ENCODE measurements at places on chromosomes 12 and 14.

GRCh38 chr12:93173178-93173957 lies 204.4 kb upstream of the NUDT4 start:
- DNase-seq = no peak

GRCh38 chr14:54299410-54300363 lies 97.1 kb upstream of the CDKN3 start:
- no peak for DNase-seq

- DNase-seq = peak; percentile 29
Measured at GRCh38 chr14:35261774-35262173, 30.4 kb upstream of the PSMA6 start.

DNA sequence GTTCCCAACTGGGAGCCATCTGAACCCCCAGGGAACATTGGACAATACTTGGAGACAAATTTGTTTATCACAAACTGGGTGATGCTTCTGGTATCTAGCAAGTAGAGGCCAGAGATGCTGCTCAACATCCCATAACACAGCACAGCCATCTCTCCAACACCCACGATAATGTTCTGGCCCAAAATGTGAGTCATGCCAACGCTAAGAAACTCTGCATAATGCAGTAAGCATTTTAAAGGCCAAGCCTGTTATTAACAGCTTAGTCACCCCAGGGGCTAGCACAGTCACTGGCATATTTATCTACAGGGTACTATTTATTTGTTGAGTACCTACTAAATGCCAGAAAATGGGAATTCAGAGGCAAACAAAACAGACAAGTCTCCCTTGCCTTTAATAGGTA lies 873.1 kb upstream of the TMEM132C start:
- no peak for DNase-seq

DNA sequence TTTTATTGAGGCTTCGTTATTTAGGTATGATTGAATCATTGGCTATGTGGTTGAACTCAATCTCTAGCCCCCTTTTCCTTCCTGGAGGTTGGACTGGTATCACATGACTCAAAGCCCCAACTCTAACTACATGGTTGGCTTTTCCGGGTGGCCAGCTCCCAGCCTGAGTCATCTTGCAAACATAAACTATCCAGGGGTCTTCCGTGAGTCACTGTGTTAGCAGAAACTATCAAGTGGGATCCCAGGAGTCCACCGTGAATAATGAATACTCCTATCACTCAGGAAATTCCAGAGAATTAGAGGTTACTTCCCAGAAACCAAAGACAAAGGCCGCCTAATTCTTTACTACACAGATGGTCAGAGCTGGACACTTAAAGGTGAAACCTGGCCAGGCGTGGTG lies 19.7 kb upstream of the PLEKHD1 start:
- no peak for DNase-seq

DNA sequence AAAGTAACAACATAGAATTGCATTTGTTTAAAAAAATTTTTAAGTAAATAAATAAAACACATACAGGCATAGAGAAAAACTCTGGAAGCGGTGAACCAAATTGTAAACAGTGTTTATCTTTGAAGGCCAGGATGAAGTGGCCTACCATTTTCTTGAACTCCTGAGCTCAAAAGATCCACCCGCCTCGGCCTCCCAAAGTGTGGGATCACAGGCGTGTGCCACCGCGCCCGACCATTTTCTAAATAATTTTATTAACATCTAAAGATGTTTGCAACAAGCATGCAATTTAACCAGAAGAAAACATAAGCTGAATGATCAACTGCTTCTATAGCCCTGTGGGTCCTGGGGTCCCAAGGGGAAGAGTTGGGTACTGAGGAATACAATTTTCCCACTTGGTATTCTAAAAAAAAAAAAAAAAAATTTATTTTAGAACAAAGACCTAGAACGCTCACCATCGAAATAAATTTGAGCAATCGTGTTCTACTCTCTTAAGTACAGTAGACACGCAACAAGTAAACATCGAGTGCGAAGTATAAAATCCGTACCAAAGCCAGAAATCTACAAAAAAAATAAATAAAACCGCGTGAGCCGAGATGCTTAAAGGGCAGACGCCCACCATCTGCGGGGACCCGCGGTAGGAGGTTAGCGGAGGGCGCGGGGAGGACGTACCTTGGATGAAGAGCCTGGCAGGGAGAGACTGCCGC lies 484 bp downstream of the MIS18BP1 start:
- DNase-seq = no peak

- DNase-seq = no peak
Measured at GRCh38 chr12:89568484-89568883, 42.6 kb upstream of the POC1B start.

GRCh38 chr14:68574906-68575305 lies 218.0 kb downstream of the ZFP36L1 start:
- no peak for DNase-seq

DNA sequence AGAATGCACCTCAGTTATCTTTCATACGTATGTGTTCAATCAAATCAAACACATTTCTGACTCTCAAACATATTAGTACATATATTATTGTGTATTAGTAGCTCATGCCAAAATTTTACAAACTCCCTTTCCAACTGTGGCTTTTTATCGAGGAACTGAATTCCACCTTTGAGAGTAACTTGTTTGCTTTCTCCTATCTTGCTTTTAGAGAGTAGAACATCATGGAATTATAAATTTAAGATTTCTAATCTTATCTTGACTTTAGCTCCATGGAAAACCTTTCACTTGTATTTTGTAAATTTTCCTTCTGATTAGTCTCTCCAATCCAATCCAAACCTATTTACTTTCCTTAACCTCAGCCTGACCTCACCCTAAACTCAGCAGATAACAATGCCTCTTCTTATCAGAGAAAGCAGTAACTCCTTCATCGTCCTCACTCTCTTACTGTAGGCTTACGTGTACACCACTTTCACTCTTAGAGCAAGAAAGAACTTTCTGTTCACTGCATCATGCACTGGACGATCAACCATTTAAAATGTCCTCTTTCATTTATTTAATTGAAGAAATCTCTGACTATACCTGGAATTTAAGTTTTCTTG lies 164.5 kb downstream of the TMTC3 start:
- no peak for DNase-seq

- no peak for DNase-seq
Measured at GRCh38 chr12:54189198-54189539, 384 bp upstream of the SMUG1 start.

DNA sequence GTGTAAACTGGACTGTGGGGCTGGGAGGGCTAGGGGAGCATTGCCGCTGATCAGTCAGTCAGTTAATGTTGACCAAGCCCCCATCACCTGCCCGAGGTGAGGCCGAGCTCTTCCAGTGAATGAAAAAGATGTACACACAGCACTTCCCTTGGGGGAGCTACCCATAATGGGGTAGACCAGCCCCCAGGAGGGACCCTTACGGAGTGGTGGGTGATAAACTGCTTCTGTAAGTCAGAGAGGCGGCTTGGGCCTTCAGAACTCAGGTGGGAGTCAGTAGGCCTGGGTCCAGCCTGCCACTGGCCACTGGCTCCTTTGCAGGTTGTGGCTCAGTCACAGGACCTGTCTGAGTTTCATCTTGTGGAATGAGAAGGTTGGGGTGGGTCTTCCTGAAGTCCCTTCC lies 43.5 kb downstream of the TSPAN9 start:
- no peak for DNase-seq

DNA sequence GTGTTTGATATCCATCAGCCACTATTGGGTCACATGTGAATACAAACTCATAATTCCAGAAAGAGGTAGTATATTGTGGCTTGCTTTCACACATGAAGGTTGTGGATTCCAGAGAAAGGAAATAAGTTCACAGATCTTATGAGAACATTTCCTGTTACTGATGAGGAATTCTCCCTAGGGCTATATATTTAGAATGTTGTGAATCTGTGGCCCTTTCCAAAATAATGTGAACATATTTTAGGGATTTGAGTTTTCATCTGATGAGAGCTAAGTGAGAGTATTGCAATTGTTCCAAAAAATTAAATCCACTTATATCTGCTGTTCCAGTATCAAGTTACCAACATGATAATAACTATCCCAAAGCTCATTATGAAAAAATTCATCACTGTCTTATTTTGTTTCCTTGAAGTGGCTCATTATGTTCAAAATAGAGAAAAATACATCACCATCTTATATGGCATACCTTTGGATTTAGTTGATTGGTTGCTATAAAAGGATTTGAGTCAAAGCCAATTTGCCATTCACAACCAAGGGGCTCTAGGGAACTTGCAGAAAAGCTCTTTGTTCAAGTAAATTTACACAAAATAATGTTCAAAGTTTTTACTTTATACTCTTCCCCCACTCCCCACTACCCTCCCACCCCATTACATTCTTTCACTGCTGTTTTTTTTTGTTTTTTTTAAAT lies 76.3 kb downstream of the MYRFL start:
- DNase-seq = no peak

GRCh38 chr12:48956279-48957140 lies 777 bp downstream of the ARF3 start:
- peak; percentile 79 for DNase-seq

GRCh38 chr12:113051759-113052158 lies 4.8 kb upstream of the DTX1 start:
- no peak for DNase-seq

GRCh38 chr12:11723993-11724392 lies 74.5 kb downstream of the ETV6 start:
- DNase-seq = no peak

DNA sequence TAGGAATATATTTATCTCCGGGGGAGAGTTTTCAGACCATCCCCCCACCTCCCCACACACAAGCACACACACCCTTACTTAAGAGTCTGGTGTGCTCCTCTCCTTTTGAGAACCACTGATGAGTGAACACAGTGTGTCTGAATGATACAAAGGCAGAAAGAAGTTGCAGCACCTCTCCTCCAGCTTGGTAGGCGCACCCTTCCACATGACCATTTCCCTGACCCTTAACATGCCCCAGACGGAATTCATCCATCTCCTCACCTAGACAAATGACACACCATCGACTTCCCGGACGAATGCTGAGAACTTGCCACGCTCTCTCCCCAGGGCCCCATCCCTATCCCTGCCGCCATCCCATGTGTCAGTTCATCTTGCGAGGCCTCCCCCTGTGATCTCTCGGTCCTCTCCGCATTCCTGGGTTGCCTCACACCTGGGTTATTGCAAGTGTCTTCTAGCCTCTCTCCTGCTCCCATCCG lies 3.9 kb downstream of the TNFRSF1A start:
- peak; percentile 40 for DNase-seq

DNA sequence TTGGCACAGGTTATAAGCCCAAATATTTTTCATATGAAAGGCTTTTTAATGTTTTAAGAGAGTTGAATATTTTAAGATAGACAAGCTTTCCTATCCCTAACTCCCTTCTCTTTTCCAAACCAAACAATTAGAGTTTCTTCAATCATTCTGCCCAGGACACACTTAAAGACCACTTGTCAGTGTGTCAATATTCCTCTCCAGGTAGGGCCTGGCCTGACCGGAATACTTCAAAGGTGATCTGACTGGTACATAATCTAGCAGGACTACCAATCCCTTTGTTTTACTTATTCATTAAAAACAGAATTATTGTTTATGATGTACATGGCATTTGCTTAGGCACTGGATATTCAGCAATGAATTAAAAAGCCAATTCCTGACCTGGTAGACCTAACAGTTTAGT lies 24.2 kb upstream of the SNRPF start:
- DNase-seq = no peak

DNA sequence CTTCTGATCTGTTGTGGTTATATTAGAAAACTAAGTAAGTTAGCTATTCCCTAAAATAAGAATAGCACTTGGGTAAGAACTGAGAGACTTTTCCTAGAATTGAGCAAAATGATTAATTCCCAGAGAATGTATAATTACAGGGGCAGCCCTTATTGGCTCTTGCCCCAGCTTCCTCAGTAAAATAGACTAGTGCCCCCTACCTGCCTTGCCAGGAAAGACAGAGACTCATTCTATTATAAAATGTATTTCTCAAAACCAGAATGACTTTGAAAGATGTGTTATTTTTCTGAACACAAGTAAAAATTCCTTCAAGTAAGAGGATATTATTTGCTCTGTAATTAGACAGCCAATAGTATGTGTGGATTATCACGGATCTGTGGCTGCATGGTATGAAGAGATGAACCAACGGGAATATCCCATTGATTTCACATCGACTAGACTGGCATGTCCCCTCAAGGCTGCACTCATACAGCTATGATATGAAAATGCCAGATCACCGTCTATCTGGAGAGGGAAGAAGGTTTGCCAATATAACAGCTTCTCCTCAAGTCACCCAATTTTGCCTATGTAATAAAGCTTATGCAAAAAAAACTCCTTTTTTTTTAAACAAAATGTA lies 7.4 kb upstream of the GLRX5 start:
- peak; percentile 67 for DNase-seq
